SJSA1 (cell line): ENCODE measurements at places on chromosomes 5 and 9.

DNA sequence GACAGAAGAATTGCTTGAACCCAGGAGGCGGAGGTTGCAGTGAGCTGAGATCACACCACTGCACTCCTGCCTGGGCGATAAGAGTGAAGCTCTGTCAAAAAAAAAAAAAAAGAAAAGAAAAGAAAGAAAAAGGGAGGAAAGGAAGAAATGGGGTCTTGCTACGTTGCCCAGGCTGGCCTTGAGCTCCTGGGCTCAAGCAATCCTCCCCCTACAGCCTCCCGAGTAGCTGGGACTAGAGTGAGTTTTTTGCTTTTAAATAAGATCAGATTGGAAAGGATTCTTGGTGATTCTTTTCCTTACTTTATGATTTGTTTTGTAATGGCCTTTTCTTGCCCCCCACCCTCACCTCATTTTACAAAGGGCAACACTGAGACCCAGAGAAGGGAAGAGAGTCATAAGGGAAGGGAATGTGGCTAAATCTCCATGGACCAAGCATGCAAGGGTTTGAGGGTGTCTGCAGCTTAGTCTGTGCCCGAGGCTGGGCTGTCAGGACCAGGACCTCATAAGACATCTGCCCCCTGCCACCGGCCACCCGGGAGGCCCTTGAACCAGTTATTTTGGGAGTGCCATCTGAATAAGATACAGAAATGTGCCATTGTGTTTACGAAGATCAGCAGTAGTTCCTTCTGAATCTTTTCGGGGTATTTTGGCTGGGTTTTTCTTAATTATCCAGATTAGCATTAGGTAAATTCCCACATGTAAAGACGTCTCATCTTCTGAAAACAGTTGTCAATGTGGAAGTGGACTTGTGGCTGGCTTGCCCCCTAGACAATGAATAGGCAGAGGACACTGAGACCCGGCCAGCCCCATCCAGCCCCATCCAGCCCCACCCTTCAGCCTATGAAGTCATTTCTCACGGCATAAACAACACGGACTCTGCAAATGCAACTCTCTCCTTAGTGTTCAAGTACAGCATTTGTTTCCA, 44.5 kb upstream of the GRHPR start:
- no peak for DNase-seq

GRCh38 chr5:116848954-116849581, 274.4 kb upstream of the SEMA6A start:
- no peak for DNase-seq

GRCh38 chr5:83388608-83389007, 82.9 kb upstream of the VCAN start:
- peak; percentile 40 for DNase-seq

DNA sequence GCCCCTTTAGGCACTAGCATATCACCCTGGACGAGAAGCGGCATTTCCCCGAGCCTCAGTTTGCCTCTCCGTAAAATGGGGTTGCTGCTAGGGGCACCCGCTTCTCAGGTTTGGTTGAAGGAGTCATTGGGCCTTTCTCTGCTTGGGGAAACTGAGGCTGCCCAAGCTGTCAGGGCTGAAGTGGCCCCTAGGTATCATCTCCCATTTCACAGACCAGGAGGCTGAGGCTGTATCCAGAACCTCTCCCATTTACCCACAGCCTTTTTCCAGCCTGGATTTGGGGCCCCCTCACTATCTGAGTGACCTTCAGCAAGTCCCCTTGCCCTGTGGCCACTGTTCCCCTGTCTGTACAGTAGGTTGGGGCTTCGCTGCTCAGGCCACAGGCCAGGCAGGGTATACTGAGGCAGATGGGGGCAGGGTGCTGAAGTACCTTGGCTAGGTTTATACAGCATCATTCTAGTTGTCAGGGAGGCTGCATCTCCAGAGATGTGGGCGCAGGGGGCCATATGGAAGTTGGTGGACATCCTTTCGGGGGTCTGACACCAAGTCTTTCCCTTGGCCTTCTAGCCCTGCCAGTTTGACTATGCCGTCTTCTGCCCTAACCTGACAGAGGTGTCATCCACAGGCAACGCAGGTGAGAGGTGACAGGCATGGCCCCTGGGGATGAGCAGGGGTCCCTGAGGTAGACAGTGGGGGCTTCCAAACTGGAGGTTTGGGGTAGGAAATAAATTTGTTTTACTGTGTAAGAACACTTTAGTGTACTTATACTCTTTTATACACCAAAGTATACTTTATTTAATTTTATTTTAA, 7.9 kb downstream of the FPGS start:
- DNase-seq: no peak

GRCh38 chr5:1887588-1888360, 5.0 kb upstream of the IRX4 start:
- DNase-seq: no peak

DNA sequence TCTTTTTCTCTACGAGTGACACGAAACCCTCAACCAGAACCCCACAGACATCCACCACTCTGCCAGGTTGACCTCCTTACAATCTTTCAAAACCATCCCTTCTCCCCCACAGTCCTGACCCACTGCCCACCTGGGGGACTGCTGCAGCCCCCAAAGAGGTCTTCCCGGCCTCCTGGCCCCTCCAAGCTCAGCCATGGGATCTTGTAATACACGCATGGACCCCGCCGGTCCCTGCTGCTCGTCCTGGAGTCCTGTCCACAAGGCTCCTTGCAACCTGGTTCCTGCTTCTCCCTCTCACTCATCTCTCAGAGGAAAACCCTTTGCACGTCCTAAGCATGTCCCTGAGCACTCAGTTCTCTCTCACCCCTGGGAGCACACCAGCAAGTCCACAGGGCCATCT, 187.3 kb downstream of the CDK5RAP2 start:
- no peak for DNase-seq

DNA sequence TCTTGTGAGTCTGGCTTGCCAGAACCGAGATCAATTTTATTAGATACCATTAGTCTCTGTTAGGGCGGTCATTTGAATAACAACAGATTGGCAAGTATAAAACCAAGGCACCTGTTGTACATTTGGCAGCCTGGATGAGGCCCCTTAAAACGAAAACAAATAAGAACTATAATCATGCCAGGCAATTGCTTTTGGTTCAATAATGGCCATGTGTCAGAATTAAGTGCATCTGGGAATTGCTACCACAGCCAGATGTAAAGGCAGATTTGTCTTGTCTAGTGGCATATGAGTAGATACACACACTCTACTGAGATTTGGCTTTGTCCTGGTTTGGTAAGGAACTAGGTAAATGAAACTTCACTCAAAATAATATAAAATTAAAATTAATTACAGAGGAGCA, 1046.2 kb upstream of the DMAC1 start:
- no peak for DNase-seq

DNA sequence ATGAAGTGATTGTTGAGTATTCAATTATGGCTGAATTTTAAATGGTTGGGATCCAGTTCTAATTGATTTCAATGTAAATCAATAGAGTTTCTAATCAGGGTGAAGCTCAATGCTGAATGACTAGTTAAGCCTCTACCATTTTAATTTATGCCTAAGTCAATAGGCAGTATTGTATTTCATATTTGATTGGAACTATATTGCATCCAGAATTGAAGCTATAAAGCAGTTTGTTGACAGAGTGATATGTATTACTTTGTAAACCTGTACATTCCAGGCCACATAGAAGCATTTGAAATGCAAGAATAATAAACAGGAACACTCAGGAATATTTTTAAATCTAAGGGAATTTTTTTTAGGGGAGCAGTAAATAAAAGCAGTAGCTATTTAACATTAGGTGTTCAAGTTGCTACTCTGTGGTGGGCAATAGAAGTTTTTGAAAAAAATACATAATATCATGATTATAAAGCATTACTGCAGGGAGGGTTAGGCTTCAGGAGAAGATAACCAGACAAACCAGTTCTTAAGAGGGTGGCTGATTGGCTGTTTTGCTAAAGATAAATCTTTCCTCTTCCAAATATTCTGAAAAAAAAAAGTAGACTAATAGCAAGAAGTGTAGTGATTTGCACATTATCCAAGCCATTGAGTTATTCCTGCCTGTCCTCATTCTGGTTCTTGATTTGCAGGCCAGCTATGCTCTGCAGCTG, 492.0 kb upstream of the MEF2C start:
- DNase-seq: no peak

DNA sequence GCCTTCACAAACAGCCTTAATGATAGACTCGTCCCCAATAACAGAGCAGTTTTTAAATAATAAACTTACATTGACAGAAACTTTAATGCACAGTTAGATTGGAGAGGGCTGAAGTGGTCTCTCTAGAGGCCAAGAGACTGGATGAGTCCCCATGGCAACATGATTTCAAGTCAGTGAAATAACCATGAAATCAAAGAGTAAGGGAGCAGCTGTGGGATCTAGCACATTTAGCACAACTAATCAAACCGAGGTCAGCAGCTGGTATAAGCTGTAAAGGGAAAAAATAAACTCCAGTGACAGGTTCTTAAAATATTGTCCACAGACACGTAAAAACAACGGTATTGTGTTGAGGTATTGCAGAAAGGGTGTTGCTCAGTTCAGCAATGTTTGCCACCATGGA, 916.6 kb downstream of the DNAH5 start:
- no peak for DNase-seq

DNA sequence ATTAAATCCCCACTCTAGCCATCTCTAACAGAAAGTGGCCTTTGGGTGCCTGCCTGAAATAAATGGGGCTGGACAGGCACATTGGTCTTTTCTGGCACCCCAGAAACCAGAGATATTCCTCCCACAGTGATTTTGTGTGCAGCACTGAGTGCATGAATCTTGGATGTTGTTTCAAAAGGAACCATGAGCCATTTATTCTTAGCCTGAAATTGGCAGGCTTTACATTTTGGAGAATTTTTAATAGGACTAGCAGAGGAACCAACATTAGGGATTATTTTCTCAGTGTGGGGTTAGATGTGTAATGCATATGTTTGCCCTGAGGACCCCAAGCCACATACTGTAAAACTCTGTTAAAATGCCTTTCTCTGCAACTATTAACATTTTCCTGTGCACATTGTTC, 451.3 kb downstream of the NFIB start:
- no peak for DNase-seq

- DNase-seq: peak; percentile 62
These were observed 23.9 kb upstream of the CDKN2AIPNL start for GRCh38 chr5:134435560-134435959.

GRCh38 chr5:73387601-73388305, 60.8 kb downstream of the FOXD1 start:
- DNase-seq: no peak

- DNase-seq: no peak
These were observed 65.9 kb downstream of the ITGA1 start for GRCh38 chr5:52853650-52854049.

GRCh38 chr5:112951124-112951702, 25.4 kb upstream of the DCP2 start:
- no peak for DNase-seq

GRCh38 chr9:113454914-113455761, 8.4 kb upstream of the RGS3 start:
- peak; percentile 78 for DNase-seq

- DNase-seq: no peak
These were observed 16.6 kb downstream of the STRBP start for GRCh38 chr9:123251741-123252140.
